Activated naive CD4-positive, alpha-beta T cell treated with anti-CD3 and anti-CD28 coated beads for 36 hours (primary cell): ENCODE measurements at places on chromosomes 3 and 15. TPM values are rescaled to one million over a fixed set of nuclear protein-coding genes. Genes with fewer than 3 reads are reported as not detected.

ARHGAP31 gene
- 3.5 TPM for total RNA-seq

PRSS50 gene
- total RNA-seq: not detected

PIK3CA gene
- total RNA-seq: 15.8 TPM

CTXND1 gene
- not detected for total RNA-seq

ZNF501 gene
- total RNA-seq: 1.6 TPM

ST3GAL6 gene
- not detected for total RNA-seq

MEIS2 gene
- not detected for total RNA-seq

IQCH gene
- 0.98 TPM for total RNA-seq

SERINC4 gene
- total RNA-seq: 0.15 TPM

NKIRAS1 gene
- total RNA-seq: 2.4 TPM

ATP2B2 gene
- total RNA-seq: not detected

POLQ gene
- 20.1 TPM for total RNA-seq

STAB1 gene
- total RNA-seq: 0.10 TPM

ZKSCAN7 gene
- 1.5 TPM for total RNA-seq

SYNPR gene
- total RNA-seq: not detected

MFGE8 gene
- total RNA-seq: 31.6 TPM

TRPM1 gene
- total RNA-seq: not detected

TGFBR2 gene
- total RNA-seq: 58.1 TPM

GOLGA6D gene
- total RNA-seq: not detected

NMB gene
- 5.1 TPM for total RNA-seq

WDR76 gene
- total RNA-seq: 82.4 TPM

POC1A gene
- 32.7 TPM for total RNA-seq

LRRC31 gene
- total RNA-seq: not detected

REC114 gene
- not detected for total RNA-seq

TRAIP gene
- 21.5 TPM for total RNA-seq

MORC1 gene
- total RNA-seq: not detected

GOLGA8J gene
- total RNA-seq: not detected

SLC51A gene
- total RNA-seq: not detected

CSPG4 gene
- total RNA-seq: not detected

ARPP21 gene
- not detected for total RNA-seq

NR2E3 gene
- total RNA-seq: not detected

SCN11A gene
- total RNA-seq: 0.05 TPM

CATSPER2 gene
- total RNA-seq: 4.5 TPM

SYNM gene
- 1.4 TPM for total RNA-seq

CLEC3B gene
- not detected for total RNA-seq

DUOX2 gene
- total RNA-seq: not detected

PTH1R gene
- total RNA-seq: not detected

KLHL6 gene
- total RNA-seq: 82.4 TPM

GOLGA6L7 gene
- total RNA-seq: not detected

ALDH1A2 gene
- total RNA-seq: not detected

CFAP100 gene
- total RNA-seq: not detected

MESP2 gene
- not detected for total RNA-seq

TXNRD3 gene
- 3.1 TPM for total RNA-seq

COL7A1 gene
- total RNA-seq: 0.84 TPM
